ENCODE measurements at places on chromosomes 6 and 20.

DNA sequence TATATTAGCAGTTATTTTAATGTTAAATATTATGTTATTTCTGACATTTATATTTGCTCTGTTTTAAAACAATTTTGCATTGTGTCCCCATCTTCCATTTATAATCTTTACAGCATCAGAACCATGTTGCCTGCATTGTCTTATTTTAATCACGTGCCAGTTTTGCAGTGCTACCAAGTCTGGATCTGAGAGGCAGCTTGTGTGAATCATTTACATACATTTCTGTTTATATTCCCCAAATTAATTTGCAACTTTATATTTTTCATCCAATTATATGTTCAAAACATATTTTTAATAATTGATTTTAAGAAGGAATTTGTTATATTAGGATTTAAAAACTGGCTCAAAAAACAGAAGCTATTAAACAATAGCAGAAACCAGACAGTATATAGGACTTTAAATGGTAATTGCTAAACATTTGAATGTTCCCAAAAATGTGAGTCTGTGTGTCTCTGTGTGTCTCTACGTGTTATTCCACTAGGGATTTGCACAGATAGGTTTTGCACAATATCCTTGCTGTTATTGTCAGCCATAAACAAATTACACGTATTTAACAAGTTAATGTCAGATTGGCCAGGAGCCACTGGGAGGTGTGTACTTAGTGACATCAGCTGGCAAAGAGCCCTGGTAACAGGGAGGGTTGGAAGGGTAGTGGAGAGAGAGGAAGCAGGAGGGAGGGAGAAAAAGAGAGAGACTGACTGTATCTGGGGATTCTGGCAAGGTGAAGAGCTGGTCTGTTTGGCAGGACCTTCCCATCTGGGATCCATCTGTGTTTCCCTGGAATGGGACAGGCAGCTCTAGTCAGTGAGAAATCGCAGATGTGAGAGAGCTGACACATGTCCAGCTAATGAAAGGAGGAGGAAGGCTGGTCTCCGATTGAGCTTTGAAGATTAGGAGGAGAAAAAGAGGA, 72.1 kb downstream of the CBFA2T2 start:
- peak; percentile 39 for DNase-seq

DNA sequence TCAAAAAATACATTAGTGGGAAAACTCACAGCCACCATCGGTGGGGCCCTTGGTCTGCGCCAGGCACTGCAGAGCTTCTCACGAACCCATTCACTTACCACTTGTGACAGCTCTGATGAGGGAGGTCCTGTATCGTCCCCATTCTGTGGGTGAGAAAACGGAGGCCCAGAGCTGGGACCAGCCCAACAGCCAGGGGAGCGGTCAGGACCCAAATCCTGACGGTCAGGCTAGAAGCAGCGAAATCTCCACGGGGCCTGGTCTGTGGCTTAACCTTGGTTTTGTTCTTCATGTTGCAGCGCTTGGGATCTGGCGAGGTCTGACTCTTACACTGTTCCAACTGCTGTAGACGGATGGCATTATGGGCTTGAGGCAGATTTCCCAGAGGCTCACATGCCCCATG, 7.7 kb upstream of the VSX1 start:
- DNase-seq, result no peak

GRCh38 chr6:33028220-33028849, 18.9 kb upstream of the HLA-DOA start:
- no peak for DNase-seq

- DNase-seq, result no peak
Measured at GRCh38 chr6:138671351-138671750, 102.2 kb upstream of the CCDC28A start.

DNA sequence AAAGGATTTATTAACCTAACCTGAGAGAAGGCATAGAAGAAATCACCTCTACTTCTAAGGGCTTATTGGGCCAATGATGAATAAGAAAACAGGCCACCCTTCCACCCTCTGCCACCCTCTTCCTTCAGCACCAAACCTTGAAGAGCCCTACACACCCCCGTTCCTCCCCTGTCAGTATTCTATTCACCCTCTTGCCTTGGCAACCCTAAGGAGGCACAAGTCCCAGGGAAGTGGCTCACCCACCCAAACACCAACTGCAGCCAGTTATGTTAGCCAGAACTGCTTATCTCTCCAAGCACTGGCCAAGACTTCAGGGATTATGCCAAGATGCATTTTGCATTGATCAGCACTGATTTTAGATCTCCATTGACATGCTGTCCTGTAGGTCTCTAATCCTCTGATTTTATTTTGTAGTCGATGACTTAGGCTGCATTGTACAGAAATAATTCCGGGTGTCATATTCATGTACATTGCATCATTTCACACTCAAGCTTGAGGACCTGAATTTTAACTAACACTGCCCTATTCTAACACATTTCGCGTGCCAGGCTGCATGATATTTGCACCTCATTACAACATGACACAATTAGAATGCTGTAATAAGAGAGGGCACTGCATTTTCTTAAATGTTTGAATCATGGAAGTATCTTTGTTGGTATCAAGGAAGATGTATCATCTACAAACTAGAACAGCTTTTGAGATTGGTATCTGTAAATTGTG, 15.7 kb downstream of the CNKSR3 start:
- no peak for DNase-seq

DNA sequence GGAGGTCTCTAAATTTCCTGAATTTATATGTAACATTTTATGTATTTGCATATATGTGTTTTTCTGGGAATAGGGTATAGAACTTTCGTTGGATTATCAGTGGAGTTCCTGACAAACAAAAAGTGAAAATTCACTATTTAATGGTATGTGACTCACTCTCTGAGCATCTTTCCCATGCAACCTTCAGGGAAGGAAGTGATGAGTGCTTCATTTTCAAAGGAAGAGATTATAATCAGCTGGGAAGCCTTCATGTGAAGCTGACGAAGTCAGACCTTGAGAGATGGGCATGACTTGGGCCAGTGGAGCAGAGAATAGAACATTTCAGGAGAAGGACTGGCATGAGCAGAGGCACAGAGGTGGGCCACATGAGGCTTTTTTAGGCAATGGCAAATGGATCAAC, 72.7 kb downstream of the FAXC start:
- DNase-seq, result peak; percentile 6

GRCh38 chr6:150204705-150205472, 62.0 kb downstream of the PPP1R14C start:
- DNase-seq, result no peak

- peak; percentile 29 for DNase-seq
Measured at GRCh38 chr6:160431226-160431625, 83.0 kb downstream of the SLC22A3 start.

- peak; percentile 66 for DNase-seq
Measured at GRCh38 chr20:4951299-4951698, 50.0 kb downstream of the SLC23A2 start.

- DNase-seq, result no peak
Measured at GRCh38 chr6:34583861-34584604, 27.9 kb upstream of the SPDEF start.

DNA sequence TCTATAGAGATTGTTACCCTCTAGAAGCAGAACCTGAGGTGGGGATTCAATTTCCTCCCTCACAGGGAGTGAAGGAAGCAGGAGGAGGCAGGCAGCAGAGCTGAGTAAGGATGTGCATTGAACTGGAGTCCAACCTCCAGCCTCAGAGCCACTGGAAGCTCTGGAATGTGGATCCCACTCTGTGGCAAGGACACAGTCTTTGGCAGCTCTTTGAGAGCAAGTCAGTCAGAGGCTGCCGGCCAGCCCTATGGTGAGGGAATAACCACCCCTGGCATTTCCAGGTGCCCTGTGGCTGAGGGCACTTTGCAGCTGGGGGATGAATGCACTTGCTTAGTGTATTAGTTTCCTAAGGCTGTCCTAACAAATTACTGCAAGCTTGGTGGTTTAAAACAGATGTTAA, 37.2 kb downstream of the EBF4 start:
- DNase-seq, result no peak

- peak; percentile 42 for DNase-seq
Measured at GRCh38 chr6:53119772-53120409, 28.8 kb downstream of the GCM1 start.

DNA sequence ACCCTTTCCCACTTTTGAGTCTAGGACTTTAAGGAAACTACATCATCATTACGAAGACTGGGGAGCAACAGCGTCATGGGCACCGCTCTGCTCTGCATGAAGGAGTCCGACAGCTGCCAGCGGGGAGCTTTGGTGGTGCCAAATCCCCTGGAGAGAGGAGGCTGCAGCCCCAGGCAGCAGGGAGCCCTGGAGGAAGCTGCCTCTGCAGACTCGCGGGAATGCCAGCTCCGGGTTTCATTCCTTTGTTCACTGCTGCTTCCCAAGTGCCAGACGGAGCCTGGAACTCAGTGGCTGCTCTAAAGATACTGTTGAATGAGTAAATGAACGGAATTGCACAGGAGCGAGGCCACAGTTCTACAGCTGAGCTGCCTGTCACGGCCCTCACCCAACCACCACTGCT, 196.5 kb upstream of the THBS2 start:
- DNase-seq, result no peak

DNA sequence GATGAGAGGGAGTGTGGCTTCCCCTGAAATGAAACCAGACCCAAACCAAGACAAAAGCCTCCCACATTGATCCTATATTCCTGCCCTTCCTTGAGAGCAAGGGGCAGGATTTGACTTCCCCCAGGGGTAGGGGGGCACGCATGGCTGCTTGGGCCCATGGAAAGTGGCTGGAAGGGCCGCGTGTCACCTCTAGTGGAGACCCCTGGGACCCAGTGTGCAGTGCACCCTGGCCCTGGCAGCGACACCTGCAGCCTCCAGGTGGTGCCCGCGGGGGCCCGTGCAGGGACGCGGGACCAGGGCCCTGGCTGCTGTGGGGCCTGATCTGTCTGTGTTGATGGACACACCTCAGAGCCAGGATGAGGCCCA, 18.0 kb upstream of the SLCO4A1 start:
- DNase-seq, result no peak

DNA sequence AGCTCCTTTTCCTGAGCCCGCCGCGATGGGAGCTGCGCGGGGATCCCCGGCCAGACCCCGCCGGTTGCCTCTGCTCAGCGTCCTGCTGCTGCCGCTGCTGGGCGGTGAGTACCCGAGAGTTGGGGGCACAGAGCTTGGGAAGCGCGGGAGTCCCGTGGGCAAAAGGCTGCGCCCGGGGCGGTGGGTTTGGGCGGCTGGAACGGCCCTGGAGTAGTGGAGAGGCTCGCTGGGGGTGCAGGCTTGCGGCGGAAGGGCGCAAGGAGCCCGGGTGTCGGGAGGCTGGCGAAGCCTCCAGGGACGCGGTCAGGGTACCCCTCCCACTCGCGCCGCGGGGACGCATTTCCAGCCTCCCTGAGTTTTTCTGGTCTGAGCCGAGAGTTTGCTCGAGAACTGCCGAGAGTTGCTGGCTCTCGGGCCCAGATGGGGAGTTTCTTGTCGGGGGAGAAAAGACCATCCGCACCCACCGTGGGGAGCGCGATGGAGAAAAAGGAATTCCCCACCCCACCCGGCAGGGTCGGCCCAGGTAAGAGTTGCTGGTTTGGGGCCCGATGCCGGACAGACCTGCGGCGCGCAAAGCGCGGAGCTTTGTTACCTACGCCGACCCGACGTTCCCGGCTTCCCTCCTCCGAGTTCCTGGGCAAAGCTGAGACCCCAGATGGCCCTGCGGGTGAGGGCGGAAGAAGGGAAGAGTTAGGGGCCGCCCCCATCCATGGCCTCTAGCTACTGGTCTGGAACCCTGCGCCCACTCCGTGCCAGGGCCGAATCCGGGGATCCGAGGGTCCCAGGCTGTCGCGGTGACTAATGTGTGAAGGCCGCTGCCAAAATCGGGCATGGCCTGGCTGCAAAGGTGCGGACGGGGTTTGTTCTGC, 584 bp downstream of the PTK7 start:
- DNase-seq, result peak; percentile 46

DNA sequence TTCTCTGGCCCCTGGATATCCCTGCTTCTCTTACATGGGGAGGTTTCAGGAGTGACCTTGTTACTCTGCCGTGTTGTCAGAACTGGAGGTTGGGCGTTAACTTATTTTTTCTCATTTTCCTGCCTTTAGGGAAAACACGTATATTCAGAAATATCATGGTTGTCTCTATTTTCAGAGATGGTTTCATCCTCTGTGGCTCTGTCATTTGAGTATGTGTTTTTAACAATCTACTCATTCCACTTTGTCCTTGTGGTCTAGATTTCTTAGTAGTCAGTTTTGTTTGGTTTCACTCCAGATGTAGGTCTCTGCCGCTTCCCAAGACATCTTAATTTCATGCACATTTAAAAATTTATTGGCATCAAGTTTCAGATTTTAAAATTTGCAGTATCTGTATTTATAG, 45.9 kb downstream of the KCNS1 start:
- DNase-seq, result no peak

DNA sequence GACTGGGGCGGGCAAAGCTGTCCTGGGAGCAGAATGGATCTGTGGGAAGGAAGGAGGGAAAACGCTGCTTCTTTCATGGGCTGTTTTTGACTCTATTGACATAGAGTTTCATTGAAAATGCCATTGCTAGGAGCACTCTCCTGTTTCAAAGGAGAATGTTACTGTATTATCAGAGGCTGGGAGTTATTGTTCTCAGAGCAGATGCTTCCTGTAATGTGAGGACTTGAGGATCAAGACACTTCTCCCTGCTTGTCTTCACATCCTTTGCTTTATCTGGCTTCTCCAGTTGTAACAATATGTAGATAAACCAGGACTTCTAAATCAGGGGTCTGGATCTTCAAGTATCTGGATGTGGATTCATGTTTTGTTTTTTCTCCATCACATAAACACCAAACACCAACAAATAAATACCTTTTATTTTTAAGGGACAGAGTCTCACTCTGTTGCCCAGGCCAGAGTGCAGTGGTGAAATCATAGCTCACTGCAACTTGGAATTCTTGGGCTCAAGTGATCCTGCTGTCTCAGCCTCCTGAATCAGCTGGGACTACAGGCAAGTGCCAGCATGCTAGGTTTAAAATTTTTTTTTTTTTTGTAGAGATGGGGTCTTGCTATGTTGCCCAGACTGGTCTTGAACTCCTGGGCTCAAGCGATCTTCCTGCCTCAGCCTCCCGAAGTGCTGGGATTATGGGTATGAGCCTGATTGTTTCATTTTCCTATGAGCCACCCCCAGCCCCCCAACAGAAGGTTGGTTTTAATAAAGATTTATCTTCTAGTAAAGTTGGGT, 3.9 kb downstream of the CD109 start:
- no peak for DNase-seq
